ENCODE measurements at places on chromosomes 4 and X.

DNA sequence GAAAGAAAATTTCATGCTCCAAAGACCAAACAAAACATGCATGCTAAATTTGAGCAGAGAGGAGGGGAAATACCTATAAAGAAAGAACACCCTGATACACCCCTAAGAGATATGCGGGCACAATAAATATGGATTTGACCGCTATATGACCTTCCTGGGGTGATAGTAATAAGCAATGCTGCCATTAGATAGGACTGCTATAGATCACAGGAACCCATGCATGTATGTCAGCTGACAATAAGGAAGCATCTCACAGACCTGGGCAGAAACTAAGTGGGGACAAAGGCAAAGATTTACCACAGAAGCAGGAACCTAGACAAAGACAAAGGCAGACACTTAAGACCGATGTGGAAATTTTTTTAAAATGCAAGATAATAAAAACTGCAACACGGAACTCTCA is 21.3 kb downstream of the ZNF721 start:
- DNase-seq, result no peak

DNA sequence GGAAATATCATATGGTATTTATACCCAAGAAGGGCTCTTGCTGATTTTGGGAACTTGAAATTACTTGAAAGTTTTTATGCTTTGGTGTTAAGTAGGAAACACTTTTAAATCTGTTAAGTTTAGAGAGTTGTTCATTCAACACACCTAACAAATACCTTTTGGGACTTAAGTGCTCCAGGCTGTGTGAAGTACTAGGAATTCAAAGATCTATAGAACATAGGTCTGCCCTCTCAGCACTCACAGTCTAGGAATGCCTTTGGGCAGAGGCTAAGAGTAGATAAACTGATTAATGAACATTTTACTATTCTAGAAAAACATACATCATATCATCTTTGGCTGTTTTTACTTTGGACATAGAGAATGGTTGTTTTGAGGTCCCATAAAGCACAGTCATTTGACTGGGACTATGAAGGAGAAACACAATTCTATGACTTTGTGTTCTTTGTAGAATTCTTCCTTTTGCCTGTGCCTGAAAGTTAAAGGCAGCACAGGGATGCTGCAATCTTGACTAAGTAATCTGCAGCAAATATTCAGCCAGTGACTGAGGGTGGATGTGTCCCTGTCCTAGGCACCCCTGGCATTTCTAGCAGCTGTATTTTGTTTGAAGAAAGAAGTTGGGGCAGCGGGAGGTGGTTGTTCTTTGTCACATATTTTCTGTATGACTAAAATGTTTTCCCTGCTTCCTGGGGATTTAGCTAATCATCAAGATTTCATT is 8.3 kb downstream of the BMP3 start:
- no peak for DNase-seq

DNA sequence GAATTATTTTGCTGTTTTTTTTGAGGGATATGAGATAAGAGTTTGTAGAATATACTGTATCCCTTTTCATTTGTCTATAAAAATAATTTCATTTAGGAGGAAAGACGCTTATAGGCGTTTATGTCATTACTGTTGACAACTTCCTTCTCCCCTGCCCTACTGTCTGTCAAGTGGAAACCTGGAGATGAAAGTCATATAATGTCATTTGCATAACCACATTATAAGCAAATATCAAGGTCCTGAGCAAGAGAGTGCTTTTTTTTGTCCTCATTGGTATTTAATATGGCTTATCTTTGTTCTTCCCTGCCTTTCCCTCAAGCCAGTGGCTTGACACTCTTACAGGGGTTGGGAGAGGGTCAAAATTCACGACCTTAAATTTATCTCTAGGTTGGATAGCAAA is 55.8 kb downstream of the LRP2BP start:
- no peak for DNase-seq

DNA sequence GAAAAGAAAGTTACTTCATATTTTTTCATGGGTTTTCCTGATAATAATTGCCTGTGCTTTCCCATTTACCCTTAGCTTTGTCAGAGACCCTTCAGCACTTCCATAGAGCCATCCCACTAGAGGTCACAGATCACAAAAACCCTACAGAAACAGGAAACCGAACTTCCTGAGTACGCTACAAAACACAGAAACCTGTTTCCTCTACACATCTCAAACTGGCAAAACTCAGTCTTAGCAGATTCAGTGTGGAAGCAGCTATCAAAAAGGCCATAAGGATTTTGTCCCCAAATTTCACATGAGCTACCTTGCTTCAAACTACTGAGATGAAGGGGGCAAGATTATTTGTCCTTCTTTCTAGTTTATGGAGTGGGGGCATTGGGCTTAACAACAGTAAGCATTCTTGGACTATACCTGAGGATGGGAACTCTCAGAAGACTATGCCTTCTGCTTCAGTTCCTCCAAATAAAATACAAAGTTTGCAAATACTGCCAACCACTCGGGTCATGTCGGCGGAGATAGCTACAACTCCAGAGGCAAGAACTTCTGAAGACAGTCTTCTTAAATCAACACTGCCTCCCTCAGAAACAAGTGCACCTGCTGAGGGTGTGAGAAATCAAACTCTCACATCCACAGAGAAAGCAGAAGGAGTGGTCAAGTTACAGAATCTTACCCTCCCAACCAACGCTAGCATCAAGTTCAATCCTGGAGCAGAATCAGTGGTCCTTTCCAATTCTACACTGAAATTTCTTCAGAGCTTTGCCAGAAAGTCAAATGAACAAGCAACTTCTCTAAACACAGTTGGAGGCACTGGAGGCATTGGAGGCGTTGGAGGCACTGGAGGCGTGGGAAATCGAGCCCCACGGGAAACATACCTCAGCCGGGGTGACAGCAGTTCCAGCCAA is at the start of gene MMRN1:
MMRN1 (plus strand) TSS at position 206 of the 902 bp plus-strand sequence; CDS start at position 324, 118 bp downstream.
- no peak for DNase-seq

DNA sequence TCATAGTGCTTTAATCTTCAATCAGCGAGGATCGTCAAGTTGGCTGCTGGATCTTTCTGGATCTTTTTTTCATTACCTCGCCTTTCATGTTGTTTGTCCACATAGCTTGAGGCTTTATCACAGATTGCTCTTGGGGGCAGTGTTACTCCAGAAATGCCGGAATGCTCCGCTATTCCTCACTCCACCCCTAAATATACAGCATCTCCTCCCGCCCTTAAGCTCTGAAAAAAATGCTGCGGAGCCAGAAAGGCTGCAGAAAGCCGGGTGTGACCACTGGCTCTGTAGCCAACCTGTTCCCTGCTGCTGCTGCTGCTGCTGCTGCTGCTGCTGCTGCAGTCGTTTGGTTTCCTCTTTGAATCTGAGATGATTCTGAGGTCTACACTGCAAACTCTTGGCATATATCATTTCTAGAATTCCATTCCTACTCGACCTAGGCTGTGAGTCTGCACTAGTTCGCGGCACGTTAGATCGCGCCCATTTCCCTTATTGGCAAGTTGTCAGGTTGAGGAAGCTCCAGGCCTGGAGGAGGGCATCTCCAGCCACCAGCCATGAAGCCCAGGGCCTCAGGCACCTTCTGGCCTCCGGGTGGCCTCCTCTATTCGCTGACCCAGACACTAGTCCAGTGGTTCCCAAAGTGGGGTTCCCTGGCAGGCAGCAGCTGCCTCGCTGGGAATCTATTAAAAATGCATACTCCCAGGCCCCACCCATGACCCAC is 34.2 kb downstream of the WDR13 start:
- peak; percentile 35 for DNase-seq

- DNase-seq, result no peak
Observed at GRCh38 chr4:1218634-1219565, 30.0 kb downstream of the CTBP1 start.

GRCh38 chr4:138565576-138565975 is 323.4 kb upstream of the SLC7A11 start:
- no peak for DNase-seq

DNA sequence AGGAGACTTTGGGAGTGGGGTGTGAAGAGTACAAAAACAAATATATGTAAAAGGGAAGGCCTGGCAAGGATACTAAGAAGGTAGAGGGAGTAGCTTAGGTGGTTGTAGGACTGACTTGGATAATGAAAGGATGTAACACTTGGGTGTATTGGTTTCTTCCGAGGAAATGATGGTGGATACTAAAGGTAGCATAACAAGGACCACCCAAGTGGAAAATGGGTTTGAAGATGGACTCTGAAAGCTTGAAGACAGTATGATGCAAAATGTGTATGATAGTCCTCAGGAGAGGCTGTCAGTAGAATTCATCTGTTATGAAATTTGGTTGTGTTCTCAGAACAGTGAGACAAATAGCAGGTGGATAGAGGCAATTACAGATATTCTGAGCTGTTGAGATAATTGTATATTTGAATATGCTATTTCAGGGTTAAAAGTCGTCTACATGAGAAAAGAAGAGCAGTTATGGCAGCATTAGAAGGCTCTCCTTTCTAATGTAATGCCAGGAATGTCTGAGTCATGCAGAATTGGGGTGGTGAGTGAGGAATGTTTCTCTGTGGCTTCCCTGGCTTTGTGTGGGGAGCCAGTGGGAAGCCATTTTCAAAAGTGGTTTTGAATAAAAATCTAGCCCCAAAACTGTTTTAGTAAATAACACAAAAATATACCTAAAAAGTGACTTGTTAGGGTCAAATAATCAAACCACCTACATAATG is 75.6 kb downstream of the FHIP1A start:
- DNase-seq, result no peak

DNA sequence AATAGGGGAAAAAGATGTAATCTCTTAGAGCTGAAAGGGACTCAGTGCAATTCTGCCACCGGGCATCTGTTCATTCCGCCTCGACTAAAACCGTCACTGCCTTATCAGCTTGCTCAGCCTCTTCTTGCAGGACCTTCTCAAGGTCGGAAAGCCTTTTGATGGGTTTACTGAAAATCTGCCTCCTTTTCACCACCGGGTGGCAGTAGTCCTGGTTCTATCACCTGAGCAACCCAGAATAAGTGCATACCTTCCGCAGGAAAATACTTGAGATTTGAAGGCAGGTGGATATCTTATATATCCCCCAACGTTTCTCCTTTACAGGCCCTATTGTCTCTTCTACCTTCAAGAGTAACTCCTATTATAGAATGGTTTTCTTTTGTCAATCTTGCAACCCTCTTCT is 103.4 kb upstream of the PAK3 start:
- no peak for DNase-seq

DNA sequence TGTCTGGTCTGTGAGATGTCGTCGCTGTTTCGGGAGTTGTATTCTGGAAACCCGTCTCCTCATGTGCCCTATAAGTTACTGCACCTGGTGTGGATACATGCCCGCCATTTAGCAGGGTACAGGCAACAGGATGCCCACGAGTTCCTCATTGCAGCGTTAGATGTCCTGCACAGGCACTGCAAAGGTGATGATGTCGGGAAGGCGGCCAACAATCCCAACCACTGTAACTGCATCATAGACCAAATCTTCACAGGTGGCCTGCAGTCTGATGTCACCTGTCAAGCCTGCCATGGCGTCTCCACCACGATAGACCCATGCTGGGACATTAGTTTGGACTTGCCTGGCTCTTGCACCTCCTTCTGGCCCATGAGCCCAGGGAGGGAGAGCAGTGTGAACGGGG is 1.4 kb downstream of the USP27X start:
- DNase-seq, result no peak

DNA sequence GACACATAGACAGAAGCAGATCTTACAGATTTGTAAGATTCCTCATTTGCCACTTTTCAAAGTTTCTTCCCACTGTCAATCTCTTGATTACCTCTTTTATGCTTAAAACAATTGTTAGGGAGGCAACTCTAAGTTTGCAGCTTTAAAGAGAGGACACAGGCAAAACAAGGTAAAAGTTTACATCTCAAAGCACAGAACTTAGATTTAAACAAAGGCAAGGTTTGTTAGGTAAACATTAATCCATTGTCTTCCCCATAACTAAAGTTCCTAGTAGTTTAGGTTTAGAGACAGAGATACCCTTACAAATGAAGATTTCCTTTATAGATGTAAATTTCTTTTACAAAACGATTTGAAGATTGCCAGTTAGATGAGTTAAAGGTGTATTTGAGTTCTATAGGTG is 176.9 kb downstream of the AASDH start:
- DNase-seq, result no peak

DNA sequence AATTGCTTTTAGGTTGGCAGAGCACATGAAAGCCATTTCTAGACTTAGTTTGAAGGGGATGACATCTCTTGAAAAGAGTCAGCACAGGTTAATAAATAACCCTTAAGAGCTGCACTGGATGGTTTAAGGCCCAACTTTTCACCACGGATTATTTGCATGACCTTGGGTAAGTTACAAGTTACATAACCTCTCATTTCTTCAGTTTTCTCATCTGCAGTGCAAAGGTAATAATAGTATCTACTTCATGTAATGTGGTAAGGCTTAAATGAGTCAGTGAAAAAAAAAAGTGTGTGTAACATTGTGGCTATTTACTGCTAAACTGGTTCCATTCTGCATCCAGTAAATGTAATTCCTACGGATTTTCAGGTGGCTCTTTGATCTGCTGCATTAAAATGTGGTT is 715.8 kb downstream of the CCSER1 start:
- no peak for DNase-seq

GRCh38 chr4:72408568-72408967 is 160.5 kb downstream of the ADAMTS3 start:
- no peak for DNase-seq

DNA sequence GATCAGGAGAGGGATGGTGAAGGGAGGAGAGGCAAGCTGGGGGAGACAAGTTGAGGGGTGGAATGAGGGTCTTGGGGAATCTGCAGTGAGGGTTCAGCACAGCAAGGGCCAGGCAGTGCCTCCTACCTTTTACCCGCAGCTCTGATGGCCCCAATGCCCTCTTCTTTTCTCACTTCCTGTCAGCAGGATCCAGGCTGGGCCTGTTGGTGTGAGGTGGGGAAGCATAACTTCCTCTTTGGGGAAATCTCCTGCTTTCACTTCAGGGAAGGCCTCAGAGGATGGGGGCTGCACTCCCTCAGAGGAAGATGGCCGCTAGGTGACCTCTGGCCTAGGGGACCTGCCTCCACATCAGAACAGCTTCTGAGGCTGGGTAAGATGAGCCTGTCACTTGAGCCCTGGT is 36.5 kb downstream of the EFNB1 start:
- no peak for DNase-seq

DNA sequence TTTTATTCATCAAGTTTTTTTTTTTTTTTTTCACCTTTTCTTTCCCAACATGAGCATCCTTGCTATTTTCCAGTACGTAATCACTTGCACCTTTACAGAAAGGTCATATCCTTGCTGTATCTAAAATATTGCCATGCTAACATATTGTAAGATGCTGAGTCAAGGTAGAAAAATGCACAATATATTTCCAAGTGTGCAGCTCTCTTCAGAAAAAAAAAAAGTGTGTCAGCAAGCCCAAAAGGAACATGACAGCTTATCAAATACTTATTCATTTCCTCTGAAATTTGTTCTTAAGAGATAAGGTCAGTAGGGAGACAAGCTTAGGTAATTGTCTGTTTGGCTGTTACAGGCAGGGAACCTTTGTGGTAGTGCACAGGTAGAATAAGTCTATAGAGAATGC is 27.0 kb downstream of the SH2D1A start:
- DNase-seq, result no peak

DNA sequence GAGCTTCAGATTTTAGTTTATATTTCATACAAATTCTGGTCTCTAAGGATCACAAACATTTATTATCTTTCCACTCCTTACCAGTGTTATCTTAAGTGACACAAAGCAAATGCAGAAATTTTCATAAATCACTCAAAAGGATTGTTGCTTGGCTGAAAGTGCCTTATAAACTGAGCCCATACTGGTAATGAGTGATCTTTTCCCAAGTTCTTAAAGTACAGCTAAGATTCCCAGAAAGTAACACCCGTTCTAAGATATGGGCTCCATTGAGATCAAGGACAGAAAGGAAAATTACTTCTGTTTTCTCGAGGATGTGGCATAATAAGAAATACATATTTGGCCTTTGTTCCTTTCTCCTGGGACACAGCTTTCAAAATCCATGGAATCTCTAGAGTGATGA is 313.7 kb downstream of the ARHGAP24 start:
- no peak for DNase-seq

GRCh38 chr4:163331629-163332376 is 593 bp downstream of the NPY1R start:
- DNase-seq, result no peak

Data from activated CD4-positive, alpha-beta T cell treated with anti-CD3 and anti-CD28 coated beads for 1 hour (primary cell).